ENCODE measurements at places on chromosomes 2 and 18. TPM values are rescaled to one million over a fixed set of nuclear protein-coding genes. Genes with fewer than 3 reads are reported as not detected.

MAP3K19 gene
- not detected for total RNA-seq

TBR1 gene
- not detected for total RNA-seq

ZBTB7C gene
- total RNA-seq: 0.29 TPM

LYPD6B gene
- total RNA-seq: not detected

CASP8 gene
- 13.3 TPM for total RNA-seq

ERICH2 gene
- not detected for total RNA-seq

HRH4 gene
- not detected for total RNA-seq
